ENCODE measurements at places on chromosomes 7 and 10.

DNA sequence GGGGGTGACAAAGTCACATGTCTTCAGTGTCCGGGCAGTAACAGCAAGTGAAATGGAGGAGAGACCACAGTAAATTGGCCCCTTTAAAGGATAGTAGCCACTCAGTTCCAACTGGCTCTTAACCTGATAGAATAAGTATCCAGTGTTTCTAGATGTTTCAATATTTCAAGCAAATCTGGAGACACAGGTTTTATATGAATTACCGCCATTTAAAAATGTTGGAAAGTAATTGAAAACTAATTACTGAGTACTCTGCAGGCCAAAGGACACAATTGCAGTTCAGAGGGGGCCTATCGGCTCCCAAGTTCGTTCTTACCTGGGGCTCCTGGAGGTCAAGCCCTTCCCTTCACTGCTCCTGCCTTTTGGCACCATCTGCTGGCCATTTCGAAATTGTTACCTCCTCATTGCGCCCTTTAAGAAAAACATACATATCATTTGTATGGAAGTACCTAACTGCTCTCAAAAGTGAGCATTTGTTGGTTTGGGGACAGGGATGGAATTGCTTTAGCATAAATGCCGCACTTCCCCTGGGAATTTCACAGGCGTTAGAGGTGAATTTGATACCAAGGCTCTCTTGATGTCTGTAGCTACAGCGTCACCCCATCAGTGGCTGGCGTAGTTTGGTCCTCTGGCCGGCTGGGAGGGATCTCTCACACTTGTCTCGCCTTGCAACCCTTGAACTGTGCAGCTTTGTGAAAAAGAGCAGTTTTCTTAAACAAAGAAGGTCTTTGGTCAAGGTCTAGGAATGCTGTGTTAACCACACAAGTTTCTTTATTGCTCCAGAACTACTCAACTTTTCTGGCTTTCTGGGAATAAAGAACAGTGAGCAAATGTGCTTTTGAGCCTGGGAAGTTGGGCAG lies 220.0 kb downstream of the ARHGAP21 start:
- peak; percentile 53 for DNase-seq

- DNase-seq = peak; percentile 63
These were observed 169.1 kb upstream of the PPP1R3A start for GRCh38 chr7:114087653-114088469.

GRCh38 chr10:63703740-63704345 lies 182.6 kb downstream of the REEP3 start:
- no peak for DNase-seq

DNA sequence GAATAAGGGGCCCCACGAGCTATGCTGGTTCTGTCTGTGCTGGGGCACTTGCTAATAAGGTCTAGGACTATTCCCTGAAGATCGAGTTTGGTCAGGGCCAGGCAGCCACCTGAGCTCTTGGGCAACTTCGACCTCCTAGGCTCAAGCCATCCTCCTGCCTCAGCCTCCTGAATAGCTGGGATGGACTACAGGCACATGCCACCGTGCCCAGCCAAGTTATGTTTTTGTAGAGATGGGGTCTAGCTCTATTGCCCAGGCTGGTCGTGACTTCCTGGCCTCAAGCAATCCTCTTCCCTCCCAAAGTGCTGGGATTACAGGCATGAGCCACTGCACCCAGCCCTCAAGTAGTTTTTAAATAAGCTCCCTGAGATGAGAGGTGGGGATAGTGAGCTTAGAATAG lies 2.9 kb downstream of the ZP3 start:
- DNase-seq = no peak

GRCh38 chr10:10807106-10807505 lies 210.6 kb upstream of the CELF2 start:
- DNase-seq = no peak

DNA sequence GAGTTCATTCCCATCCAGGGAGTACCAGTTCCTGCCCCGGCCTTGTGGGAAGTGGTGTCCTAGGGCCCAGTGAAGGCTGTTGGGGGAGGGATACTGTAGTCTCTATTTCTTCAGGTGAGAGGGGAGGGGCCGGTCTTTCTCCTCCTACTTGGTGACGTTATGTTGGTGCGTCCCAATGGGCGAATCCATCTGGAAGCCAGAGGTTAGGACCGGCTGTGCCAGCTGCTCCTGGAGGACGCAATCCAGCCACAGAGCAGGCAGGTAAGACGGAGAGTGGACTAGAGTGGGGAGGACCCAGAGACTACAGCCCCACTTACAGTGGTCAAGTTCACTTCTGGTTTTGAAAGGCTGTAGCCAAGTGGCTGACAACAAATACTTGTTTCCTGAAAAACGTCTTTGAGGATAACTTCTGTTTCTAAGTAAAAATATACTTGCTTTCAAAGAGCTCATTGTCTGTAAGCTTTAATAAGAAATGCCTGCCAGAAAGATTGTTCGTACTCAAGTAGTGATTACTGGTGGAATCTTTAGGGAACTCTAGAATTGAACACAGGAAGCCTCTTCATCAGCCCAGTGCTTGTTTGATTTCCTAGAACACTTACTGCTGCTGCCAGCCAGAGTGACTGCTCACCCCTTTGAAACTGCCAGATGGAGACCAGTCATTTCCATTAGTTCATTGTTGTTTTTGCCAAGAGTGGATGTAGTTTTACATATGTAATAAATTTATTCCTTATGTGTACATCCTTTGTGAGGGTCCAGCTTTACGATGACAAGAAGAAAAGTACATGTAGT lies 25.4 kb downstream of the RBM33 start:
- DNase-seq = no peak
